ENCODE measurements at places on chromosomes 12 and 14. TPM values are rescaled to one million over a fixed set of nuclear protein-coding genes. Genes with fewer than 3 reads are reported as not detected.

The PLEKHD1 gene
- 1.3 TPM for total RNA-seq

The SERPINA10 gene
- not detected for total RNA-seq

The CLEC4E gene
- total RNA-seq, result not detected

The FAR2 gene
- total RNA-seq, result 6.9 TPM

GRCh38 chr14:33668066-33668465, 282.8 kb downstream of the EGLN3 start:
- no peak for DNase-seq

GRCh38 chr12:9687228-9687627, 17.7 kb downstream of the CLEC2D start:
- DNase-seq, result no peak
